Cardiac septum (tissue), 1 donor: ENCODE measurements at places on chromosomes 4 and X. TPM values are rescaled to one million over a fixed set of nuclear protein-coding genes. Genes with fewer than 3 reads are reported as not detected.

The PDGFC gene
- total RNA-seq: 16.9 TPM

The FAM9C gene
- total RNA-seq: not detected

The HMX1 gene
- not detected for total RNA-seq

DNA sequence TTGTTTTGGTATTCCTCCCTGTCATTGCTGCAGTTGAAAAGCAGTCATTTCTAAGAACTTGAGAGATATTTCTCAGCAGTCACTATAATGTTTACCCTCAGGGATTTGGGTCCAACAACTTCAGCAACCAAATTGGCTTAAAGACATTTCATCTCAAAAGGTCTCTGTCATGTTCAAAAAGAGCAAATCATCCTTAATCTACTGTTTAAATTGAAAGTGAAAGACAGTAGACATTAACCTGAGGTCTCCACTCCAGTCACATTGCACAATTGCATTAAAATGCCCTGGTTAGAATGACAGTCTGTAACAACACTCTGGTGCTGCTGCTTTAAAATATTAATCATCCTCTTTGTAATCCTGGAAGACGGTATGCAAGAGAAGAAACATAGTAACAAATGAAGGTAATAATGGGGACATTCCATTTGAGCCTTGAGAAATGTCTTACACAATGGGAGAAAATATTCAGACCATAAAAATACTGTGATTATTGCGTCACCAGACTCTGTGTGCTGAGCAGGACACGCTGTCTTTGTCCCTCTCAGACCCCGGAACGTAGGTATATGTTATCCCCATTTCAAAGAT lies 90.2 kb upstream of the UNC5C start:
- DNase-seq: no peak

GRCh38 chr4:106065018-106065417 lies 169.7 kb downstream of the NPNT start:
- DNase-seq: no peak

DNA sequence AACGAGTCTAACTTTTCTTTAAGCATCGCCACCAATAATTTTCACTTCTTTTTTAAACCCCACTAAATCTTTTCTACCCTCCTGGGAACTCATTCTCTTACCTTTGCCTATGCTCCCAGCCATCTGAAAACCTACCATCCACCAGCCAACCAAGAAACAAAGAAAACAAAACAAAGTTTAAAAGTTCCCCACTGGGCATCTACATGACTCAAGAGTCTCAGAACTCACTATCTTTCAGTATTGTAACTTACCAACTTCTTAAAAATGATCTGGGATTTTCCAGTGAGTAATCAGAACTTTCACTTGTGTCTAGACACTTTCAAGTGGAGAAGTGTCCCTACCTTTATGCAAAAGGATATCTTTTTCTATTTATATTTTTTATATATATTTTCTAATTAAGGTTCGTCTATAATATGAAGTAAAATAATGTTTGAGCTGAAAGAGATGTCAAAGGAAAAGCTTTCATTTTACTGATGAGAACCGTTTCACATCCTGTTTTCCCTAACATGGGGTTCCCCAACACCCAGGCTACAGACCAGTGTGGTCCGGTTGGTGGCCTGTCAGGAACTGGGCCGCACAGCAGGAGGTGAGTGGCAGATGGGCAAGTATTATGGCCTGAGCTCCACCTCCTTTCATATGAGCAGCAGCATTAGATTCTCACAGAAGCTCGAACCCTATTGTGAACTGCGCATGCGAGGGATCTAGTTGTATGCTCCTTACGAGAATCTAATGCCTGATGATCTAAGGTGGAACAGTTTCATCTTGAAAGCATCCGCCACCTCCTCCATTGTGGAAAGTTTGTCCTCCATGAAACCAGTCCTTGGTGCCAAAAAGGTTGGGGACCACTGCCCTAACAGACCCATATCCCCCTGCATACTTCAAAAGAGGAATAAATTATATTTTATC lies 9.8 kb upstream of the TIGD2 start:
- DNase-seq: no peak

DNA sequence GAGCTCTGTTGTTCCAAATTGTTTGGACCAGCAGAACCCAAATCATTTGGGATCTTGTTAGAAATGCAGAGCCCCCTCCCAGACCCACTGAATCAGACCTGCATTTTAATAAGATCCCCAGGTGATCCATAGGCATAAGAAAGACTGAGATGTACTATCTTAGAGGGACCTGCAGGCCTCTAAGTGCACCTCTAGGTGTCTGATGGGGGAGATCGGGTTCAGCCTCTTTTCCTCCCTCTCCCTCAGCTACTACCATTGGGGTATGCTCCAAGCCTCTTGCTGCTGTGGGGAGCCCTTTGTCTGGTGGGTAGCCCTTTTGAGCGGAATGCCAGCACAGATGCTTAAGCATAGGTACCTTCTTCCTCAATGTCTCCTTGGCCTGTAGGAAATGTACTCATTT lies 63.8 kb upstream of the RPS6KA3 start:
- no peak for DNase-seq
